Osteoblast (primary cell): ENCODE measurements at places on chromosomes 11 and 22.

- peak; percentile 97 for DNase-seq
Observed at GRCh38 chr11:119195680-119196079, 10.4 kb downstream of the NHERF4 start.

GRCh38 chr11:123272565-123272964, 77.5 kb upstream of the CLMP start:
- DNase-seq = no peak

DNA sequence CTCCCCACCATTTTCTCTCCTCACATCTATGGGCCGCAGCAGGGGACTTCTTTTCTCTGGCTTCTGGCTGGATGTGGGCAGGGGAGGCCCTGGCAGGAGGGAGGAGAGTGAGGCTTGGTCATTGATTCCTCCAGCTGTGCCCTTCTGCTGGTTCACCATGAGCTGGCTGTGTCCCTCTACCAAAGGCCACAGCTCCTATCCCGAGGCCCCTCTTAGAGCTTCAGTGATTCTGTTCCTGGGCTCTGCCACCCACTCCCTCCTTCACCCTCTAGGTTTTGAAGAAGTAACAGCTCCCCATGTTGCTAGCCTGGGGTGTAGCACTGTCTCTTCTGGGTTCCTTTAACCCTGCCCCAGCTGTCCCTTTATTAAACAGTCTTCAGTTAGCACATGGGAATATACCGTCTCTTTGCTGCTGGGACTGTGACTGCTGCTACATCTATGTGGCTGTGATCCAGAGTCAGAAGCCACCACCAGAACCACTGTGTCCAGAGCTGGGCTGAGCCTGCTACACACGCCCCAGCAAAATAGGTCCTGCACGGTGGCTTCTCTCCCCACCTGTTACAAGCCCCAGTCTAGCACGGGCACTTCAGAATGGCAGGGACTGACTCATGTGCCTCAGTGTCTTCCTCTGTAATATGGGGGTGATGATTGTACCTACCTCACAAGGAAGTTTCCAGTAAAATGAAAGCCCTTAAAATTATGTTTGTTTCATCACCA, 578 bp upstream of the PARVG start:
- DNase-seq = no peak

GRCh38 chr11:75333807-75334140, 17.7 kb downstream of the ARRB1 start:
- DNase-seq = no peak

DNA sequence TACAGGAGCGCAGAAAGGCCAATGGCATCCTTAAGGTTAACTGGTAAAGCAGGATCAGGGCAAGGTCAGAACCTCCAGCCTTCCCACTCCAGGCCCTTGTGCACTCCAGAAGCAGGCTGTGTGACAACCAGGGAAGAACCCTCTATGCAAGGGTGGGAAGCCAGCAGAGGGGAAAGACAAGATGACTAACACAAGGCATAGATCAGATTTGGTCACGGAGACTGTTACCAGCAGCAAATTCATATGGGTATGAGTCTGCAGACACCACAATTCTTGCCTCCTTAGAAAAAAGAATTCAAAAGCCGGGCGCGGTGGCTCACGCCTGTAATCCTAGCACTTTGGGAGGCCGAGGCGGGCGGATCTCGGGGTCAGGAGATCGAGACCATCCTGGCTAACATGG, 39.8 kb upstream of the MTNR1B start:
- DNase-seq = no peak

DNA sequence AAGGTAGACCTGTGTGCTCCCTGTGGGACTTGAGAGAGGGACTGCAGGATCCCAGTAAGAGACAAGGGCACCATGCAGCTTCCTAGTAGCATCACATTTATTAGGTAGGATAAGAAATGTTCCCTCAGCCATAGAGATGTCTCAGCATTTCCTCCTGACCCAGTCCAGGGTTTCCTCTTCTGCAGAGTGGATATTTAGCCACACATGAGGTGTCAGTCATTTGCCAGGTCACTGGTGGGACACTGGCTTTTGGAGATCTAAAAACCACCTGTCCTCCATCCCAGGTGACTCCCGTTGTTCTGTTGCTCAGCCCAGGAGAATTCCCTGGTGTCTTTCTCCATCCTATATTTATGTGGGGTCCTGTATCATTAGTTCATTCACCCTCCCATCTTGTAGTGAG, 117.5 kb upstream of the NNMT start:
- no peak for DNase-seq

GRCh38 chr11:15967166-15967565, 389.2 kb downstream of the SOX6 start:
- no peak for DNase-seq

- no peak for DNase-seq
Observed at GRCh38 chr11:73361953-73362776, 14.0 kb upstream of the RELT start.

- peak; percentile 73 for DNase-seq
Observed at GRCh38 chr22:25475257-25476022, 89.0 kb upstream of the GRK3 start.

GRCh38 chr11:27379449-27379848, 16.4 kb upstream of the CCDC34 start:
- DNase-seq = no peak
